ENCODE measurements at places on chromosomes 3 and 15.
A peak's percentile ranks its signal among the peaks of the same experiment; 100 is the strongest.

DNA sequence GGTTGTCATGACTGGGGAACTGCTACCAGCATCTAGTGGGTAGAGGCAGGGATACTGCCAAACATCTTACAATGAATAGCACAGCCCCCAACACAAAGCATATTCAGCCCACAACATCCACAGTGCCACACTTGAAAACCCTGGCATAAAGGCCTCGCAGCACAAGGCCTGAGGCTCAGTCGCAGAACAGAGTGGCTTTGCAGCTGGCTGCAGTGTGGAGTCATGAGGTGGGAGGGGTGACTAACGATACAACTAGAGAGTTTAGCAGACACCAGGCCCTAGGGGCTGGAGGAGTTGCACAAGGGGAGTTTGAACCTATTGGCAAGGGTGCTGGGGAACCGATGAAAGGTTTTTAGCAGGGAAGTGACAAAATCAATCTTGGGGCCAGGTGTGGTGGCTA is 32.1 kb downstream of the GRK7 start:
- DNase-seq, result no peak

DNA sequence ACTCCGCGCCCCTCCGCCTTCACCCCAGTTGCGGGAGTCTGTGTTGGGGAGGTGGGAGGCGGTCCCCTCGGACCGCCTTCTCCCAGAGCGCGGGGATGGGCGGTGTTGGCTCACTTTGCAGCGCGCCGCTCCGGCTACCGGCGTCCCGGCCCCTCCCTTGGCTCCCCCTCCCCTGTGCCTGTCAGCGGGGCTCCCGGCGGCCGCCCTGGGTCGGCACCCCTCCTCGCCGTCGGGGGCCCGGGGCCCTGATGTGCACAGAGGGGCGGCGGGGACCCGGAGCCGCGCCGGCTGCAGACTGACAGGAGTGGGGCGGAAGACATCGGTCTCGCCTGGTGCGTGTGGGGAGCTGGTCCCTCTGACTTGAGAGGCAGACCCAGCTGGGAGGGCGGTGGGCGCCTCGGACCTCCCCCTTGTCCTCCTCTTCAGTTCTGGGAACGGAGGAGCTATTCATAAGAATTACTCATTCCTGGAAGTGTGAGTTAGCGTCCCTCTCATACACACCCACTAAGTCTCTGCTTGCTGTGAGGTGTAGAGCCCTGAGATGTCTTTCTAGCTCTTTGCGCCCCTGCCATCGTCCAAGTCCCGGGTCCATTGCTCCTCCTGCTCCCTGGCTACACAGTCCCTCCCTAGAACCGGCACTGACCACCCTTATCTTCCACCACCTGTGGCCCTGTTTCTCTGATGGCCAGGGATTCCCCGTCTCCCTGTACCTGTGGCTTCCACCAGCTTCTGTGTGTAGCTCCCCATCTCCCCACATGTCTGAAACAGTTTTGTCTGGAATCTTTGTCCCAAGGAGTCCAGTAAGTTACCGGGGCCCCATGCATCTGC is 42.3 kb upstream of the ROPN1 start:
- peak; percentile 34 for DNase-seq

DNA sequence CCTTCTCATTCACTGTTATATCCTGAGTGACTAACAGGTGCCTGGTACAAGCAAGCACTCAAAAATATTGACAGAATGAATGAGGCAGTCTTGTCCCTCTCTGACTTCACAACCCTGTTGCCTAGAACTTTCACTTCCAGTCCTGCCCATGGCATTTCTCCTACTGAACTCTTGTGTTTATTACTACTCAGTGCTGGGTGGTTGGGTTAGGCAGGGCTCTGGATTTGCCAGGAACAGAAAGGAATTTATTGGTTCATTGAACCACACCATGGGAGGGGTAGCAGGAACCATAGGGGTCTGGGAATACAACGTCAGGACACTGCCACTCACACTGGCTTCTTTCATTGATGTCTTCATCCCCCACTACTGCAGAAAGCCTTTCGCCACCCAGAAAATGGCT is 41.9 kb upstream of the SEMA4B start:
- no peak for DNase-seq

DNA sequence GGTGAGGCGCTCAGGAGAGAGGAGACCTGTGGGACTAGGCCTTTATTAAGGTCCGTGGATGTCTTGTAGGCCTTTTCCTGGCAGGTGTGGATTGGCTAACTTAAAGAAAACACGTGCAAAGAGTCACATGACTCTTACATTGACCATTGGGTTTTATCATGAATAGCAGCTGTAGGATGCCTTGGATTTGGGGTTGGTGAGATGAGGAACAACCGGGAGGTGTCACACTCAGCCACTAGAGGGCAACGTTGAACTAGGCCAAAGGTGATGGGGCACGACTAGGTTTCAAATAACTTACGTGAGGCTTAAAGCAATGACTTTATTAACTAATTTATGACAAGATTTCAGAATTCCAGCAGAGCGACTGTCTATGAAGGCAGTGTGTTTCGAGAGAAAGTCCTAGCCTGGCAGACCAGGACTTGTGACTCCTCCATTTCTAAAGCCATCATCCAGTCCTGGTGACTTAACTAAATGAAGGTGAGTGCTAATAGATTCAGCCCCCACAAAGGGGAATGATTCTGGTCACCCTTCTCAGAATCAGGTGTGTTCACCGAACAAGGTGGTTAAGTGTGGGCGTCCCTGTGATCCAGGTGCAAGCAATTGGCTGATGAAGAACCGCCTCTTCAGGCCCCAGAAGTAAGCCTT is 345.6 kb downstream of the MCTP2 start:
- DNase-seq, result peak; percentile 14

DNA sequence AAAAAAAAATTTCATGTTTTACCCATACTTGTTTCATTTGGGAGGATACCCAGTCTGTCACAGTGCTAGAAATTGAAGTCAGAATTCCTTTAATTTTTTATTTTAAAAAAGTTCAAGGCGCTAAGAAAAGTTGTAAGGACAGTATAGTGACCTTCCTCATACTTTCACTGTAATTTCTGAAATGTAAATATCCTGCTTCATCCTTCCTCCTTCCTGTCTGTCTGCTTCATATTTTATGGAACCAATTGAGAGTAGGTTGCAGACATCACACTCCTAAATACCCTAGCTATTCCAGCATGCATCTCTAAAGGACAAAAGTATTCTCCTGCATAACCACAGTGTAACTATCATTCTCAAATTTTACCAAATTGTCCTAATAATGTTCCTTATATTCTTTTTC is 35.8 kb downstream of the CMTM8 start:
- DNase-seq, result no peak

DNA sequence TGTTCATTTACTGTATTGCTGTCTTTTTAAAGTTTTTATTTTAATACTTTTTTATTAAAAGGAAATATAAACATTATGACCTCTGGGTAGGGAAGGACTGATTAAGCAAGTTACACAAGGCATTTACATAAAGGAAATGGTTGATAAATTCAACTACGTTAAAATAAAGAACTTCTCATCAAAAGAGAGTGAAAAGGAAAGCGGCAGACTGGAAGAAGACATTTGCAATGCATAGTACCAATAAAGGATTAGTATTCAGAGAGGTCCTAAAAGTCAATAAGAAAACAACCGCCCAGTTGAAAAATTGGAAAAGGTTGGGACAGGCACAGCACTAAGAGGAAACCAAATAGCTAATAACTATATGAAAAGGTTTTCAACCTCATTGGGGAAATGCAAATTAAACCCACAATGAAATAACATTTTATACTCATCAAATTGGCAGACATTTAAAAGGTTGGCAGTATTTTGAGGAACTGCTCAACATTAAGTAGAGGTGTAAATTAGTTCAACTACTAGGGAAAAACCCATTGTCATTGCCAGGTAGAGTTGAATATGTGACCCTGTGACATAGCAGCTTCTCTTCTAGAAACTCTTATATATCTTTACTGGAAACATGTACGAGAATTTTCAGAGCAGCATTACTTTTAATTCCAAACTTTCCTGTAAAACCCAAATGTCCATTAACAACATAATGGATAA is 9.5 kb downstream of the PDE8A start:
- DNase-seq, result no peak

GRCh38 chr3:28835751-28836150 is 445.1 kb upstream of the RBMS3 start:
- no peak for DNase-seq

DNA sequence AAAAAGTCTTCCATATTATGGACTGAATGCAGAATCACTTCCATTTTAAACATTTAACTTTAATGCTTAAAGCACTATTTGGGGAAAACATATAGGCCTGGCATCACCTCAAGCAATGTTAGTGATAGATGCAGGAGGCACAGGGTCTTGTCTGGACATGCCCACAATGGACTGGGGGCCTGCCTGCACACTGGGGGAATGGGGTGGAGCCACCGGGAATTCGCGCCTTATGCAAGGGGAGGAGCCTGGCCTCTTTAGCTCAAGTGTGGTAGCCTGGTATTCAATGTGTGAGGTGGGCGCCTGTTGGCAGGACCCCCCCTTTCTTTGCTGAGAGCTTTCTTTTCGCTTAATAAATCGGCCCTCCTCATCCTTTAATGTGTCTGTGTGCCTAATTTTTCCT is 29.9 kb downstream of the ACKR4 start:
- peak; percentile 50 for DNase-seq

- DNase-seq, result no peak
Measured at GRCh38 chr3:184218814-184219213, 10.6 kb upstream of the VWA5B2 start.

DNA sequence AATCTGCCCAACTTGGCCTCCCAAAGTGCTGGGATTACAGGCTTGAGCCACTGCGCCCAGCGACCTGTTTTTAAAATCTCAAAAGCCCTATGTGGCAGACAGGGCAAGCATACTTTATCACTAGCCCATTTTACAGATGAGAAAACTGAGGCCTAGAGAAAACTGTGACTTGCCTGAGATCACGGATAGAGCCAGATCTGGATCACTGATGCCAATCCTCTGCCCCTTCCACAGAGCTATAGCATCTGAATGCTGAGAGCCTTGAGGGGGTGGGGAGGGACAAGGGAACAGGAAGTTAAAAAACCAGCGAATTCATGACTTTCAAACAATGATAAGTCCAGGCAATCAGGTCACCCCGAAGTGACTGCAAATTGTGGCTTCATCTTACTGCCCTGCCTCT is 7.3 kb downstream of the ANKRD63 start:
- no peak for DNase-seq
